Astrocyte (in vitro differentiated cells and primary cell): ENCODE measurements at places on chromosomes 16 and 17.

- no peak for DNase-seq
Observed at GRCh38 chr16:50888486-50889261, 146.8 kb downstream of the CYLD start.

GRCh38 chr17:45310380-45311324 is 6.2 kb downstream of the MAP3K14 start:
- DNase-seq, result no peak

DNA sequence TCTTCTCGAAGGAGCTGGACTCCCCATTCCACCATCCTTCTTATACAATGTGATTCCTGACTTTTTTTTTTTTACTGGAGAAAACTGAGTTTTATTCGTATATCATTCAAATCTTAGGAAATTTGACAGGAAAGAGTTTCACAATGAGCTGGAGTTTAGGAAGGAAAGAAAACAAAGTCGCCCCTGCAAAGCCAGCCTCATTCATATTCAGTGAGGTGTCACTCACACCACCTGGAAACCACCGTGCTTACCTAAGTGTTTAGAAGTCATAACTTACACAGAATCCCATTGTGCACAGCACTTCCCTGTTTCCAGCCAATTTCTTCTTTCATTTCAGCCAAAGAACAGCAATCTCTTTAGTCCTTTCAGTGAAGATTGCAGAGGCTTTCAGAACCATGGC is 90.3 kb upstream of the CHMP6 start:
- DNase-seq, result peak; percentile 41

DNA sequence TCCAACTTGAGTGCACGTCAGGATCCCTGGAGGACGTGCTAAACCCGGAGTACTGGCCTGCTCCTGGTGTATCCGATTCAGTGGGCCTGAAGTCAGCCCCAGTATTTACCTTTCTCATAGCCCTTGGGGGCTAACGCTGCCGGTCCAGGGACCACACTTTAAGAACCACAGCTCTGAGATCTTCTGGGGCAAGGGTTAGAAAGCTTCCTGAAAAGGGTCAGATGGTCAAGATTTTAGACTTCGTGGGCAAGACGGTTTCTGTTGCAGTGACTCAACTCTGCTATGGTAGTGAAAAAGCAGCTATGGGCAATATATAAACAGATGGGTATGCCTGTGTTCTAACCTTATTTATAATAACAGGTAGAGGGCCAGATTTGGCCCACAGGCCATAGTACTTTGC is 14.6 kb upstream of the USP10 start:
- no peak for DNase-seq

DNA sequence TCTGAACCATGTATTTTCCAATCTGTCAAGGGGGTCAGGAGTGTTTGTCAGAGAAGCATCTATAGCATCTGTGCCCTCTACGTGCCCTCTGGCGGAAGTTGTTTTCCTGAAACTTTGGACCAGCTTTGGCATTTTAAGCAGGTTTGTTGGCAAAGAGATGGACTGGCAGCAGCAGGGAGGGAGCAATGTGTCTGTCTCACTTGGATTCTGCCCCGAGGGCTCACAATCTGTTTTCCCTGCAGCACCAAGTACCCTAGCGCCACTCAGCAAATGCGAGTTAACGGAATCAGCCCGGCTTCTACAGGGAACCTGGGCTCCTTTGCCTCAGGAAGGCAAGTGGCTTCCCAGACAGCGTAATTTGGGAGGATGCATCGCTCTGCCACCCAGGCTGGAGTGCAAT is 17.4 kb downstream of the DUSP14 start:
- no peak for DNase-seq

DNA sequence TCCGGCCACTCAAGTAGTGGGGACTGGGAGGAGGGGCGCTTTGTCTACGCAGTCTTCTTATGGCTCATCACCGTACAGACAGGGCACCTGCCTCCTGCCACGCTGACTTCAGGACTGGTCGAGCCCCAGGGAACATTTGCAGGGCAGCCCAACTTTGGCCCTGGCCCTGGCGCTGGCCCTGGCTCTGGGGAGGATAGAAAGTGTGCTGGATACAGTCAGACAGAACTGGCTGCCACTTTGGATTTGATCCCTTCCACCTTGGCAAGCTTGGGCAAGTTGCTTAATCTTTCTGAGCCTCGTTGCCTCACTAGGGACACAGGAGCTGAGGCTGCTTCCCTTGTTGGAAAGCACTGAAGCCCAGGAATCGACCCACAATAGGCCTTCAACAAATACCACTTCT is 13.6 kb downstream of the LGALS9 start:
- DNase-seq, result no peak

- no peak for DNase-seq
Observed at GRCh38 chr16:48004141-48004695, 151.6 kb downstream of the ABCC12 start.

DNA sequence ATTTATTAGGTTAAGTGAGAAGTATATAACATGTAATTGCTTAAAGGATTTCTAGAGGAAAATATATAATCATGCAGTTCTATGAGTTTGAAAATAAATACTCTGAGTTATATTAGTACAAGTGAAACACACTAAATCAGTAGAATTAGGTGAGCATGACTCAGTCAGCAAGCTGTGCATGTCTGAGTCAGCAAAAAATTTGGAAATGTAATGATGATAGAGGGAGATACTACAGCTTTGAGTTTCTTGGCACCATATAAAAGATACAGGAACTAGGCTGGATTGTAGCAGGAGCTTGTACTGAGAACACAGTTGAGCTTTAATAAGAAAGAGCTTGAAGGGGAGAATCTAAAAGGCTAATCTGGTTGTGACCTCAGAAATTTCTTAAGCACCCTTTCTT is 1224.6 kb downstream of the CDH8 start:
- DNase-seq, result no peak

DNA sequence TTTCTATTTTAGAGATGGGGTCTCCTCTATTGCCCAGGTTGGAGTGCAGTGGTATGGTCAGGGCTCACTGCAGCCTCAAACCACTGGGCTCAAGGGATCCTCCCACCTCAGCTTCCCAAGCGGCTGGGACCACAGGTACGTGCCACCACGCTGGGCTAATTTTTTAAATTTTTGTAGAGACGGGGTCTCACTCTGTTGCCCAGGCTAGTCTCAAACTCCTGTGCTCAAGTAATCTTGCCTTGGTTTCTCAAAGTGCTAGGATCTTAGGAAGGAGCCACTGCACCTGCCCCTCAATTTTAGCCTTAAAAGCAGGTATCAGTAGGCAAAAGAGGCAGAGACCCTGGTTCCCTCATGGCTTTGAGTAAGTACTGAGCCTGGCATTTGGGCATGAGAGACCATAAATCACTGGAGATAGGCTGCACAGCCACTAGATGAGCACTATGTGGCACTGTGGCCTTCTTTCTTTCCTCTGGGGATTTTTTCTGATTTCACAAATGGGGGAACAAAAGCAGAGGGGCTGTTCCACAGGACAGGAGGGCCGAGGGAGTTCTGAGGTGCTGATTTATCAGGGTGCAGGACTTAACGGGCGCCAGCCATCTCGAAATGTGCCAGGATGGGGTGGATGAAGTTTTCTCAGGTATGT is 82.2 kb downstream of the PLXDC1 start:
- peak; percentile 25 for DNase-seq

- peak; percentile 39 for DNase-seq
Observed at GRCh38 chr17:67026341-67026740, 18.0 kb upstream of the CACNG1 start.

GRCh38 chr16:10088380-10088793 is 93.8 kb downstream of the GRIN2A start:
- peak; percentile 51 for DNase-seq

DNA sequence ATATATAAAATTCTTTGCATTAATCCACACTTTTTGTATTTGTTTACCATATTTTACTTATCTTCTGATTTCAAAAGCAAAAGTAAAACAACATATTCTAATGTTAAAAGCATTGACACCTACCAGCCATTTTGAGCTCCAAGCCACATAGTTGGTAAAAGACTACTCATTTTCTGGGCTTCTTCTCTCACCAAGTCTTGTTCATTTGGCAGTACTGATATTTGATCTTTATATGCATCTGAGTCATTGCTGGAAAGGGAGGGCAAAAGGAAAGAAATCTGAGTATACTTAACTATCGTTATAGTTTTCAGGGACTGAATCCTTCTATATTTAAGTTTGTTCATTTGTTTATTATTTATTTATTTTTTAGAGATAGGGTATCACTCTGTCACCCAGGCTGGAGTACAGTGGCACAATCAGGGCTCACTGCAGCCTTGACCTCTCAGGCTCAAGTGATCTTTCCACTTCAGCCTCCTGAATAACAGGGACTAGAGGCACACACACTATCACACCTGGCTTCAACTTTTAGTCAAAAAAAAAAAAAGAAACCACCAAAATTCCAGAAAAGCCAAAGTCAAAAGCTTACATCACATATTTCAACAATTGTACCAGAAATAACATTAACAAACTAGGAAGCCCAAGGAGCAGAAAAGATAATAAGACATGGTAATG is 121.0 kb upstream of the TOB1 start:
- DNase-seq, result peak; percentile 64

DNA sequence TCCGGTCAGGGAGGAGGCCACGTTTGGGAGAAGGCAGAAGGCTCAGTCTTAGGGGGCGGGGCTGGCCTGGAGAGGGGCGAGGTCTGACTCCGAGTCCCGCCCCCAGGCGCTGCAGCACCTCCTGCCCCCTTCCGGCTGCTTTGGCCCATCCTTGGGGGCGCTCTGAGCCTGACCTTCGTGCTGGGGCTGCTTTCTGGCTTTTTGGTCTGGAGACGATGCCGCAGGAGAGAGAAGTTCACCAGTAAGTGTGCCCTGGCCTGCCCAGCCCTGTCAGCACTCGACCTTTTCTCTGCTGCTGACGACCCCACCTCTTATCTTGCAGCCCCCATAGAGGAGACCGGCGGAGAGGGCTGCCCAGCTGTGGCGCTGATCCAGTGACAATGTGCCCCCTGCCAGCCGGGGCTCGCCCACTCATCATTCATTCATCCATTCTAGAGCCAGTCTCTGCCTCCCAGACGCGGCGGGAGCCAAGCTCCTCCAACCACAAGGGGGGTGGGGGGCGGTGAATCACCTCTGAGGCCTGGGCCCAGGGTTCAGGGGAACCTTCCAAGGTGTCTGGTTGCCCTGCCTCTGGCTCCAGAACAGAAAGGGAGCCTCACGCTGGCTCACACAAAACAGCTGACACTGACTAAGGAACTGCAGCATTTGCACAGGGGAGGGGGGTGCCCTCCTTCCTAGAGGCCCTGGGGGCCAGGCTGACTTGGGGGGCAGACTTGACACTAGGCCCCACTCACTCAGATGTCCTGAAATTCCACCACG is 1.5 kb downstream of the TNFRSF12A start:
- DNase-seq, result peak; percentile 91
